Testis (tissue), 5 donors: ENCODE measurements at places on chromosomes 11 and 22. TPM values are rescaled to one million over a fixed set of nuclear protein-coding genes. Genes with fewer than 3 reads are reported as not detected.

GRCh38 chr11:8784954-8785353 is 102.4 kb downstream of the RPL27A start:
- H3K4me3 ChIP-seq, result no peak overlapping the region
- H3K4me1 ChIP-seq, result peaks cover 45% of the 10 kb centered on the region
- no peaks in the 10 kb centered on the region for H3K36me3 ChIP-seq
- H3K27ac ChIP-seq, result peak overlapping the region; percentile 11
- no peak for DNase-seq

GRCh38 chr11:66685276-66686099 is 7.8 kb upstream of the RBM4B start:
- H3K36me3 ChIP-seq, result no peaks in the 10 kb centered on the region
- H3K4me3 ChIP-seq, result no peak overlapping the region
- no peaks in the 10 kb centered on the region for H3K27me3 ChIP-seq
- H3K4me1 ChIP-seq, result no peaks in the 10 kb centered on the region
- no peak overlapping the region for H3K27ac ChIP-seq

GRCh38 chr11:78982473-78982872 is 407.8 kb upstream of the NARS2 start:
- H3K27me3 ChIP-seq, result no peaks in the 10 kb centered on the region
- no peaks in the 10 kb centered on the region for H3K36me3 ChIP-seq
- no peak overlapping the region for H3K4me3 ChIP-seq
- no peak overlapping the region for H3K27ac ChIP-seq
- no peak for DNase-seq
- H3K4me1 ChIP-seq, result peaks cover 5% of the 10 kb centered on the region

- H3K4me1 ChIP-seq, result peaks cover 52% of the 10 kb centered on the region
- no peaks in the 10 kb centered on the region for H3K27me3 ChIP-seq
- no peak overlapping the region for H3K27ac ChIP-seq
- H3K36me3 ChIP-seq, result no peaks in the 10 kb centered on the region
- no peak for DNase-seq
Measured at GRCh38 chr22:23216461-23217170, 36.3 kb downstream of the BCR start.

DNA sequence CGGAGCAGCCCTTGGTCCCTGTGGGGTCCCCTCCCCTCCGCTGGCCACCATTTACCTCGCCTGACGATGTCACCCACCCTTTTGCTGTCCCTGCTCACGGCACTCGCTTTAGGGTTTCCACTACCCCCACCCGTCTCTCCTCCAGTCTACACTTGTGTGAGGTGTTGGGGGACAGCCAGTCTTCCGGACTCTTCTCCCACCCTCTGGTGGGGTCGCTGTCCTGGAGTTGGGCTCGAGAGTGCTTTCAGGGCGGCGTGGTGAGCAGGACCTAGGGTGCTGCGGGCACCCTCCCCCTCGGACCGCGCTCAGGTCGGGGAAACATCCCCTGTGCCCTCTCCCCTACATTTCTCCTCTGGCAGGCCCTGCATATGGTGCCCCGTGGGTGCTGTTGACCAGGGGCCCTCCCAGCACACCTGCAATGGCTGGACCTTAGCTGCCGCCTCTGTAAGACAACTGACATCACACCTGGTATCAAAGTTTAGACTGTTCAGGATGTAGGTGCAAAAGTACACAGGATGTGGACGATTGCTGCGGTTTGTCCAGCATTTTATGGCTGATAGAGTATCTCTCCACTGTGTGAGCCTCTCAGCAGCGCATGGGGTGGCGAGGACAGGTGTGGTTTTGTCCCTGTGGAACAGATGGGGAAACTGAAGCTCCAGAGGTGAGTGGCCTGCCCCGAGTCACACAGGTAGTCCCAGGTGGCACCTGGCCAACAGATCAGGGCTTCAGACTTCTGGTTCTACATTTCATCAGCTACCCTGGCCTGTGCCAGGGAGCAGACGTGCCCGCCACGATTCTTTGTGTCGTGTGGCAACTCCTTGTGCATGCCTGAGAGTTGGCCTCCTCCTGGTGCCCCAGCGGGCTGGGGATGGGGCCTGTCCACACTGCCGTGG is 1.2 kb downstream of the GRK2 start:
- peak overlapping the region; percentile 80 for H3K27ac ChIP-seq
- no peak for DNase-seq
- H3K36me3 ChIP-seq, result no peaks in the 10 kb centered on the region
- H3K4me1 ChIP-seq, result peaks cover 60% of the 10 kb centered on the region

- H3K27ac ChIP-seq, result no peak overlapping the region
- DNase-seq, result no peak
- no peaks in the 10 kb centered on the region for H3K4me1 ChIP-seq
- no peak overlapping the region for H3K4me3 ChIP-seq
- no peaks in the 10 kb centered on the region for H3K36me3 ChIP-seq
Measured at GRCh38 chr11:112685111-112685510, 276.1 kb upstream of the NCAM1 start.

GRCh38 chr11:131201674-131202073 is 168.7 kb upstream of the NTM start:
- H3K4me3 ChIP-seq, result no peak overlapping the region
- H3K4me1 ChIP-seq, result no peaks in the 10 kb centered on the region
- no peak for DNase-seq
- H3K36me3 ChIP-seq, result no peaks in the 10 kb centered on the region
- H3K27ac ChIP-seq, result no peak overlapping the region

DNA sequence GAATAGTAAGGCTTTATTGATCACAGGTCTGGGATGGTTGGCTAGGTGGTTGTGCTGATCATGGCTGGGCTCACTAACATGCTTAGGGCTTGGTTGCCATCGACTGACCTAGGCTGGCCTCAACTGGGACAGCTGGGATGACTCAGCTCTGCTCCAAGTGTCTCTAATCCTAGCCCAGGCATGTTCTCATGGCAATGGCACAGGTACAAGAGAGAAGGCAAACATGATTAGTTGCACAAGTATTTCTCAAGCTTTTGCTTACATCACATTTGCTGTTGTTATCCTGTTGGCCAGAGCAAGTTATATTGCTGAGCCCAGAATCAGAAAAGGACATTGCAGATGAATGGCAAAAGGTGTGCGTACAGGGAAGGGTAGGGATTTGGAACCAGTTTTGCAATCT is 68.5 kb upstream of the SLC35C1 start:
- H3K4me1 ChIP-seq, result no peaks in the 10 kb centered on the region
- DNase-seq, result no peak
- no peak overlapping the region for H3K4me3 ChIP-seq

- no peaks in the 10 kb centered on the region for H3K27me3 ChIP-seq
- no peak overlapping the region for H3K27ac ChIP-seq
- no peaks in the 10 kb centered on the region for H3K4me1 ChIP-seq
- no peak overlapping the region for H3K4me3 ChIP-seq
- no peak for DNase-seq
- H3K36me3 ChIP-seq, result no peaks in the 10 kb centered on the region
Measured at GRCh38 chr11:1204381-1205101, 18.3 kb upstream of the MUC5B start.

DNA sequence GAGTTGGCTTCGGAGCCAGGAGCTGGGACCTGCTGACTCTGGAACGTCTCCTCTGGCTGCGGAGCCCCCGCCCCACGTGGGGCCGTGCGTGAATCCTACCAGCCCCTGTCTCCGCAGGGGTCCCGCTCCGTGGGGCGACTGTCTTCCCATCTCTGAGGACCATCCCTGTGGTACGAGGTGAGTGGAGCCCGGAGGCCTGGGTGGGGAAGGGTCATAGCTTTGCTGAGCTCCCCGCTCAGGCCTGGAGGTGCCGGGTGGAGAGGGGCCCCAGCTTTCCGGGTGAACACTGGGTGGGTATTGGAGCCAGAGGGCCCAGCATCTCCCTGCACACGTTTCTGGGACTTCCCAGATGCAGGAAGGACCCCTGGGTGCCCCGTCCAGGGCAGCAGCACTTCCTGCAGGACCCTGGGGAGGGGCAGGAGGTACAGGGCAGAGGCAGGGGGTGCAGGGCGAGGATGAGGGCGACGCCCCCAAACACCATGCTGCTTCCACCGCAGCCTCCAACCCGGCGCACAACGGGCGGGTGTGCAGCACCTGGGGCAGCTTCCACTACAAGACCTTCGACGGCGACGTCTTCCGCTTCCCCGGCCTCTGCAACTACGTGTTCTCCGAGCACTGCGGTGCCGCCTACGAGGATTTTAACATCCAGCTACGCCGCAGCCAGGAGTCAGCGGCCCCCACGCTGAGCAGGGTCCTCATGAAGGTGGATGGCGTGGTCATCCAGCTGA is 3.8 kb downstream of the MUC5AC start:
- H3K36me3 ChIP-seq, result no peaks in the 10 kb centered on the region
- no peak overlapping the region for H3K4me3 ChIP-seq
- no peaks in the 10 kb centered on the region for H3K4me1 ChIP-seq
- H3K27ac ChIP-seq, result no peak overlapping the region
- no peaks in the 10 kb centered on the region for H3K27me3 ChIP-seq
- DNase-seq, result no peak

DNA sequence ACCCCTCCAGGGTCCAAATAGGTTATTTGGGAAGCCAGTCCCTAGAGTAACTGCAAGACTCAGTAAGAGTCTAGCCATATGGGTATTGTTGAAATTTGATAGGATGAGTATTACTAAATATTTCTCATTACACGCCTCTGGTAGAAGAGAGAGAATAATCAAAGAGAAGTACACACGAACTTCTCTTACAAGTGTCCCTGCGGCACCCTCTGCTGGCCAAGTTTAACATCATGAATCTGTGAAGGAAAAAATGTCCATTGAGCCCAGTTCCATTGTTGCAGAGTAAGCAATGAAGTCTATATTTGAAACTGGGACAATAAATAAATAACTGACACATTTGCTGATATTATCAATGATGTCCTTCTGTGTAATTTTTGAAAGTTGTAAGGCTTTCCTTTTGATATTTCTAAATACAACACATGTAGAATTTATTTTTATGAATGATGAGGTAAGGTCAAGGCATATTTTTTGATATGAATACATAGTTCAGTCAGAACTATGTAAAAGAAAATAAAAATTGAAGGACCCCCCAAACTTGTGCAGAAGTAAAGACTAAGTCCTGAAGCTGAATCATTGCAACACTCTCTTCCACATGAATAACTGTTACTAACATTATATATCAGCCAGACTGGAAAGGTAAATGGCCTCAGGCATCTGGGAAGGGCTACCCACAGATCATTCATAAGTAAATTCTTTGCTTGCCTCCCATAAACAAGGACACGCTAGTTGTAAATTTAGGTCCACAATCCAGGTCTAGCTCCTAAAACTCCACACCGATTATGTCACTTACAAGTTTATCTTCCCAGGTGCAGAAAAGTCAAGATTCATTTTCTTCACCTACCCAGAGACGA is 10.0 kb downstream of the OR51L1 start:
- H3K27ac ChIP-seq, result no peak overlapping the region
- H3K27me3 ChIP-seq, result no peaks in the 10 kb centered on the region
- peak; percentile 82 for DNase-seq
- H3K4me1 ChIP-seq, result no peaks in the 10 kb centered on the region
- H3K4me3 ChIP-seq, result no peak overlapping the region
- H3K36me3 ChIP-seq, result no peaks in the 10 kb centered on the region

DNA sequence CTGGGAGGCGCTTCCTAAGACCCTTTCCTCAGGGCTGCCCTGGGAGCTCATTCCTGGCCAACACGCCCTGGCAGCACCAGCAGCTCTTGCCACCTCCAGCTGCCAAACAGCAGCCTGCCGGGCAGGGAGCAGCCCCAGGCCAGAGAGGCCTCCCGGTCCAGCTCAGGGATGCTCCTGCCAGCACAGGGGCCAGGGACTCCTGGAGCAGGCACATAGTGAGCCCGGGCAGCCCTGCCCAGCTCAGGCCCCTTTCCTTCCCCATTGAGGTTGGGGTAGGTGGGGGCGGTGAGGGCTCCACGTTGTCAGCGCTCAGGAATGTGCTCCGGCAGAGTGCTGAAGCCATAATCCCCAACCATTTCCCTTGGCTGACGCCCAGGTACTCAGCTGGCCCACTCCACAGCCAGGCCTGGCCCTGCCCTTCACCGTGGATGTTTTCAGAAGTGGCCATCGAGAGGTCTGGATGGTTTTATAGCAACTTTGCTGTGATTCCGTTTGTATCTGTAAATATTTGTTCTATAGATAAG is 7.6 kb downstream of the SLC39A13 start:
- H3K4me1 ChIP-seq, result peaks cover 19% of the 10 kb centered on the region
- H3K27ac ChIP-seq, result peak overlapping the region; percentile 76
- peak; percentile 71 for DNase-seq

- no peak for DNase-seq
- no peak overlapping the region for H3K27ac ChIP-seq
- H3K4me3 ChIP-seq, result no peak overlapping the region
- H3K4me1 ChIP-seq, result peaks cover 4% of the 10 kb centered on the region
Measured at GRCh38 chr22:42622061-42622710, 7.5 kb upstream of the POLDIP3 start.

- peaks cover 7% of the 10 kb centered on the region for H3K4me1 ChIP-seq
- no peaks in the 10 kb centered on the region for H3K27me3 ChIP-seq
- no peak for DNase-seq
- peak within 1 kb of the TSS; percentile 49 for H3K4me3 ChIP-seq
- H3K36me3 ChIP-seq, result no peaks in the 10 kb centered on the region
- no peak within 1 kb of the TSS for H3K27ac ChIP-seq
Measured at GRCh38 chr11:2139123-2139521, at the start of gene IGF2. TSS of gene IGF2 (minus strand) at chr11:2139389. CDS start at chr11:2135523, 3,866 bp downstream.

GRCh38 chr22:38165922-38166593 is 15.6 kb downstream of the PLA2G6 start:
- no peaks in the 10 kb centered on the region for H3K27me3 ChIP-seq
- H3K4me3 ChIP-seq, result no peak overlapping the region
- no peak overlapping the region for H3K27ac ChIP-seq
- DNase-seq, result no peak

DNA sequence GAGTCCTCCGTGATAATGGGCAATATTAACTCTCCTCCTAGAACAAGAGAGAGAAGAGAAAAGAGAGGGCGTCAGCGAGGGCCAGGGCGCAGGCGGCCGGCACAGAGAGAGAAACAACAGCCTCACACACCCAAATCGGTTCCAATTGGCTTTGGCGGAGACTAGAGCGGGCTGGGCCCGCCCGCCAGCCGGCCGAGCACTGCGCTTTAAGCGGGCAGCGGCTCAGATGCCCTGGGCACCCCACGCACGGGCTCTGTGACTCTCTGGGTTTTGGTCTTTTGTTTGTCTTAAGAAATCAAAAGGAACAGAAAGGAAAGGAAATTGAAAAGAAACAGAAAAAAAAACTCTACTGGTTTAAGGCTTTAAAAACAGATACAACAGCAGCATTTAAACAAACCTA is 17.0 kb downstream of the SLC22A12 start:
- no peak overlapping the region for H3K4me3 ChIP-seq
- peaks cover 38% of the 10 kb centered on the region for H3K4me1 ChIP-seq
- no peaks in the 10 kb centered on the region for H3K27me3 ChIP-seq
- H3K36me3 ChIP-seq, result no peaks in the 10 kb centered on the region

- no peak for DNase-seq
- no peak overlapping the region for H3K27ac ChIP-seq
- H3K36me3 ChIP-seq, result no peaks in the 10 kb centered on the region
- H3K27me3 ChIP-seq, result no peaks in the 10 kb centered on the region
- no peak overlapping the region for H3K4me3 ChIP-seq
Measured at GRCh38 chr22:38878001-38878400, 6.0 kb upstream of the CBX6 start.

Gene SCN2B
- total RNA-seq, result 0.24 TPM

Gene NLRP14
- 2.4 TPM for total RNA-seq

Gene FAR1
- 65.6 TPM for total RNA-seq

Gene TSPAN4
- total RNA-seq, result 87.0 TPM

Gene HEPHL1
- total RNA-seq, result 0.24 TPM
